ENCODE measurements at places on chromosomes 5 and 9.

DNA sequence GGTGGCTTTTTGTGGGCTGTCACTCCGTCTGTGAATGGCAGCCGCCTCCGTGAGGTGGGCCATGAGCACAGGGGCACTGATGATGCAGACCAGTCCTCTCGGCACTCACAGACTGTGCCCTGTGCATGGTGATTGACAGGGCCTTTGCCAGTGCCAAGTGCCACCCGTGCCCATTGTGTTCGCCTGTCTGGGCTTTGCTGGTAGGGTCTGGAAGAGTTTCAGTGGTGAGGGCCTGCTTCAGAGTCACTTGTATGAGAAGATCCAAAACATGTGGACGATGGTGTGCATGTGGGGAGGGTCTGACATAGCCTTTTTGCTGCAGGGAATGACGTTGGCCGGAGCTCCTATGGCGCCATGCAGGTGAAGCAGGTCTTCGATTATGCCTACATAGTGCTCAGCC lies 34.9 kb downstream of the TENT4A start:
- no peak for DNase-seq

DNA sequence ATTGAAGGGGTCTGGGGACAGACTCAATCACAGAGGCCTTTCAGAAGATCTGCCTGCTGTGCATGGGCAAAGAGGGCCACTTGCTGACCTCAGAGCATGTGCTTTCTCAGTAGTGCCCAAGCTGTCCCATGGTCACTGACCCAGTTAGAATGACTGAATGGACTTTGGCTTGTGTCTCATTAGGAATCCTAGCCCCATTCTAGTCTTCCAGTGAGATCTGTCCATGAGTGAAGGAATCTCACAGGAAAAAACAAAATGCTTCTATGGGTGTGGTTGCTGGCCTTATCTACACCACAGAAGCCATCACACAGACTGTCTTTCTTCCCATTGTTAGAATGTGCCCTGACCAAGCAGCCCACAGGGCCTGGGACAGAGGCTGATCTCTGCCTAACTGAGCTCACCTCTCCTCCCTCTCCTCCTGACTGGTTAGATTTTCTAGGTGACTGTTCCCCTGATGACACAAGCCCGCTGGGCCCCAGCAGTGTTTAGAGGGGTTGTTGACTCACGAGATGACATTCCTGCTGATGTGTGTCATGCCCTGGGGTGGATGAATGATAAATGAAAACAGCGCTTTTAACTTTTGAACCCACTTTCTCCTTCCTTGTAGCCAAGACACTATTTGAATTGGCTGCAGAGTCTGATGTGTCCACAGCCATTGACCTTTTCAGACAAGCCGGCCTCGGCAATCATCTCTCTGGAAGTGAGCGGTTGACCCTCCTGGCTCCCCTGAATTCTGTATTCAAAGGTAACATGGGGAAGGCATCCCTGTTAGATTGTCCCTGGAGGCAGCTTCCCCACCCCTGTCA lies 24.8 kb downstream of the TGFBI start:
- peak; percentile 96 for DNase-seq

DNA sequence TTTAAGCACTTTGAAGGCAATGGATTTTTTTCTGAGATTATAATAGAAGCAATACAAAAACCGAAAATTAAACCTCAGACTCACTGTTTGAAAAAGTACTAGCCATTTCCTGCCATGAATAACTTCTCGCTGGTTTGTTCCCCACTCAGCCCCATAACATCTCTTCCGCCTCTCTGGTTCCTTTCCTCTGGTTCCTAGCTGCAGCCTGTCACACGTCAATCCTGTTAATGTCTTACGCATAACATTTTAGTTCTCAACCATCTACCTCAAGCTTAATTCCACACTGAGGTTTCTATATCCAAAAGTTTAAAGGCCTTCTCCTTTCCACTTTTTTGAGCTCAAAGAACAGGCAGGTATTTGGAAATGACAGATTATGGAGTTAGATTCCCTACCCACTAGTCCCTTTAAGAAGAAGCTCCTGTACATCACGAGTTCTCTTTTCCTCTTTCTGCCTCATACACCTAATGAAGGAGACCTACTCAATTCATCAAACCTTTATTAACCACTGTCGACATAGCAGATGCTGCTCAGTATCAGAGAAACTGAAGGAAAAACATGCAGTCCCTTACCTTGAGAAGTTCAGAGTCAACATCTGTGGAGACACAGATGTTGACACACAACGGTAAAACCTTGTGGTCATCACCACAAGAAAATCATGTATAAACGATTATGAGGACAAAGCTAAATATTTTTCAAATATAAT lies 243.0 kb upstream of the PTGER4 start:
- no peak for DNase-seq

DNA sequence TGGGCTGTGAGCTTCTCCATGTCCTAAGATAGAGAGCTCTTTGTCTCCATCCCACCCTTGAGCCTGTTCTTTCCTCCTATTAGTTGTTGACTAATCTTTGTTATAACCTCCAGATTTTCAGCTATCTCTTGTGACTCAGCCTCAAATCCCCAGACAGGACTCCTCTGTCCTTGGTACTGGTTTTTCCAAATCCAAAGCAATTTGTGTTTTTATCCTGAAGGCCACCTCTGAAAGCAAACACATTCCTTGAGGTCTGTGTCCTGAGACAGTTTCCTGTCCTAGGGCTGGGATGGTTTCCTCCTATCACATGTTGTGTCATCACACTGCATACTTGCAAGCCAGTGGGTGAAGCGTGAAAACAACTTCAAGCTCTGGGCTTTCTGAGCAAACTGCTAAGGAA lies 8.5 kb downstream of the TNC start:
- DNase-seq: peak; percentile 79

Data from astrocyte (in vitro differentiated cells and primary cell).